Thyroid gland (tissue), 4 donors: ENCODE measurements at places on chromosomes 2 and 18.
A peak's percentile ranks its signal among the peaks of the same experiment; 100 is the strongest.

DNA sequence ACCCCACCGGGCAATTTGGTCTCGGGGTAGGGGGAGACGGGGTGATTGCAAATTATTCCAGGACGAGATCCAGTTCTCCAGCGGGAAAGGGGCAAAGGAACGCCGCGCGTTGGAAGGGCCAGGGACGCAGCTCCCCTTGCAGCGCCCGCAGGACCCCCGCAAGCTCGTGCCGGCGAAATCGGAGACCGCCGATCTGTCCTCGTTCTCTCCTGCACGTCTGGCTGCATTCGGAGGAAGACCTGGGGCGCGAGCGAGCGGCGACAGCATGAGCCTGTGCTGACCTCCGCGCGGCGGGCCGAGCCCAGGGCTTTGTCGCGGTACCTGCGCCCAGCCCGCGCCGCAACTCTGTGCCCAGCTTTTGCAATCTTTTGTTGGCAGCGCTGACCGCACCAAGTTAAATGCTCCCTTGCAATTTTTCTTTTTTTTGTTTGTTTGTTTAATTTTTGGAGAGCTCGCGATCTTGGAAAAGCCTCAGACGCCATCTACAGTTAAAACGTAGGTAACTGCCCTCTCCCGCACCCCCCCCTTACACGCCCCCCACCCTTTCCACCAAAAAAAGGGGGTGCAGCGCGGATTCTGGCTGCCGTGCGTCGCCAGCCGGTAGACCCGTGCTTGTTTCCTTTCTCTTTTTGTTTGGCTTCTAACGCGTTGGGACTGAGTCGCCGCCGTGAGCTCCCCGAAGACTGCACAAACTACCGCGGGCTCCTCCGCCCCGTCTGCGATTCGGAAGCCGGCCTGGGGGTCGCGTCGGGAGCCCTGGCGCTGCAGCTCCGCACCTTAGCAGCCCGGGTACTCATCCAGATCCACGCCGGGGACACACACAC, 667 bp downstream of the TRIB2 start:
- peak; percentile 56 for DNase-seq

- DNase-seq, result no peak
Observed at GRCh38 chr2:42829671-42830440, 37.5 kb upstream of the HAAO start.

DNA sequence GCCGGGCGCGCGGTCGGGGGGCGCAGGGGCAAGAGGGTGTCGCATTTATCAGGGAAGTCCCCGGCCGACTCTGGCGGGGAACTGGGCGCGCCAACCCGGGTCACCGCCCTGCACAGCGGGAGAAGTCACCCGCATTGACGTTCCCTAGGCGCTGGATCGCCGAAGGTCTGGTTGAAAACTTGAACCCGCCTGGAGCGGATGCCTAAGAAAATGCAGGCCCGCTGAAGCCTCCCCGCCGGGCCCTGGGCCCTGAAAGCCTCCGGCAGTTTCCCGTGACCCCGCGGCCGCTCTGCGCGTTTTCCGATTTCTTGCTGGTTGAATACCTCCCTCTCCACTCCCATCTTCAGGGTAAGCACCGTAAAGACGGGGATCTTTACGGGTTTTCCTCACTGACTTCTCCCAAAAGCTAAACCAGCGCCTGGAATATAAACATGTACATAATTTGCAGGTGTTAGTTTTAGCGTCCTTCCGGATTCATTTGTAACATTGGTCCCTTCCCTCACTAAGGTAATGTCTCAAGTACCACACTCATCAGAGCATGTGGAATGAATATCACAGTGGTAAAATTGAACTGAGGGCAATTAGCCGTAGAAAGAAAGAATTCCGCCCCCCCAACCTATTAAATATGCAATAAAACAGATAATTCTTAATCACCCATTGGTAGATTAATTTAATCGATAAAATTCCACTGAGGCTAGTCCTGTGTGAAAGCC, 675 bp upstream of the SPIRE1 start:
- DNase-seq, result peak; percentile 50

DNA sequence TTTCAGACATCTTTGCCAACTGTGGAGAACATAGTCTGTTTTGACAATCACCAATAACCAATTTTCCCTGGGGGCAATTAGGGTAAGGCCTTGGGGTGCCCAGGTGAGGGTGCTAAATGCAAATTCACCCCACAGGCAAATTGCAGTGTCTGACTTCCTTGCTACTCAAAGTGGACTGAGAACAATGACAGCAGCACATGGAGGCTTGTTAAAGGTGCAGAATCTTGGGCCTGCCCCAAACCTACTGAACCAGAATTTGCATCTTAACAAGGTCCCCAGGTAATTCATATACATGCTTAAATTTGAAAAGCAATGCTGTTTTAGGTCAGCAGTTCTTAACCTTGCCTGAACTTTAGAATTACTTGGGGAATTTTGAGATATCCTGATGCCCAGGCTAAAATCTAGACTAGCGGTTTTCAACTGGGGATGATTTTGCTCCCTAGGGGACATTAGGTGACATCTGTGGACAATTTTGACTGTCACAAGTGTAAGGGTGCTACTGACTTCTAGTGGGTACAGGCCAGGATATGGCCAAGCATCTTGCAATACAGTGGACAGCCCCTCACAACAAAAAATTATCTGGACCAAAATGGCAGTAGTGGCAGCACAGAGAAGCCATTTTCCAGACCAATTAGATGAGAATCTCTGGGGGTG, 80.2 kb upstream of the GCFC2 start:
- DNase-seq, result no peak

DNA sequence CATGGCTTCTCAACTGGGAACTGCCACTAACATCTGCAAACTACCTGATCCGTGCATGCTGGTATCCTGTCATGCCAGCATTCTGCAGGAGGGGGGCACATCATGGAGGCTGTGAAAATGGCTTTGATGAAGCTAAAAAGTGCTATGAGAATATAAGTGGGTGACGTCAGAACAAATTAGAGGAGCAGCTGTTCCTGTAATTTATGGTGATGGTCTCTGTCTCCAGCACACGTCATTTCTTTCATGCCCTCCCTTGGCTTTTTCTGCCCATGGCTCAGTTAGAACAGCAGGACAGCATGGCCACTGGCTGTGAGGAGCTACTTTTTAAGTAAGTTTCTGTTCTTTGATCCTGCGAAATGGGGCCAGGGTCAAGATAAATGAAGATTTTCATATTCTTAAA, 466.3 kb downstream of the THSD7B start:
- DNase-seq, result no peak

GRCh38 chr2:185687967-185688366, 50.6 kb upstream of the FSIP2 start:
- no peak for DNase-seq

- DNase-seq, result no peak
Observed at GRCh38 chr18:13107074-13107473, 111.5 kb upstream of the LDLRAD4 start.

GRCh38 chr2:167792126-167792525, 455.3 kb downstream of the STK39 start:
- DNase-seq, result no peak

GRCh38 chr2:186724736-186725135, 30.9 kb downstream of the FAM171B start:
- DNase-seq, result no peak

DNA sequence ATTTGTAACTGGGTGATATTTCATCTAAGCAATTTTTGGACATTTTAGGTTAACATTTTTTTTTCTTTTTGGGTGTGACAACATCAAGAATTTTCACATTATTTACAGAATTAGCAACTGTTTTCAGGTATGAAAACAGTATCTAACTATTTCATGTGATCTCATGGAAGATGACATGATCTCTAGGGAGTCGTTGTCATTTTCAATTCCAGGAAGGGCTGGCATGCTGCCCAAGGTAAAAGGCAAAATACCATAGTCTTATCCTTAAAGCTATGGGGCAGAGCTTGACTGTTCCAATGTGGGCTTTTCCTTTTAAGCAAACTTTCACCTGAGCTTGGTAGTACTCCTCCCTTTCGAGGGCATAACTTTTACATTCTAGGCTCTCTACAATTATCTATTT, 443.7 kb downstream of the DSEL start:
- DNase-seq, result no peak

DNA sequence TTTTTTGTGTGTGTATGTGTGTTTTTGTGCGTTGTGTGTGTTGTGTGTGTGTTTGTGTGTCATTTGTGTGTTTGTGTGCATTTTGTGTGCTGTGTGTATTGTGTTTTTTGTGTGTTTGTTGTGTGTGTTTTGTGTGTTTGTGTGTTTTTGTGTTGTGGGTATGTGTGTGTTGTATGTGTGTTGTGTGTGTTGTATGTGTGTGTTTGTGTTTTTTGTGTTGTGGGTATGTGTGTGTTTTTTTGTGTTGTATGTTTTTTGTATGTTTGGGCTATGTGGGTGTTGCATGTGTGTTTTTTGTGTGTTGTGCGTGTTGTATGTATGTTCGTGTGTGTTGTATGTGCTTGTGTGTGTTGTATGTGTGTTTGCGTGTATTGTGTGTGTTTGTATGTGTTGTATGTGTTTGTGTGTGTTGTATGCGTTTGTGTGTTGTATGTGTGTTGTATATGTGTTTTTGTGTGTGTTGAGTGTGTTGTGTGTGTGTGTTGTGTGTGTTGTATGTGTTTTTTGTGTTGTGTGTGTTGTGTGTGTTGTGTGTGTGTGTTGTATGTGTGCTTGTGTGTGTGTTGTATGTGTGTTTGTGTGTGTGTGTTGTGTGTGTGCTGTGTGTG, 275.3 kb downstream of the HRH4 start:
- DNase-seq, result no peak

- DNase-seq, result no peak
Observed at GRCh38 chr2:72096181-72096580, 51.5 kb downstream of the CYP26B1 start.

- peak; percentile 24 for DNase-seq
Observed at GRCh38 chr2:26455037-26455669, 22.8 kb downstream of the OTOF start.

DNA sequence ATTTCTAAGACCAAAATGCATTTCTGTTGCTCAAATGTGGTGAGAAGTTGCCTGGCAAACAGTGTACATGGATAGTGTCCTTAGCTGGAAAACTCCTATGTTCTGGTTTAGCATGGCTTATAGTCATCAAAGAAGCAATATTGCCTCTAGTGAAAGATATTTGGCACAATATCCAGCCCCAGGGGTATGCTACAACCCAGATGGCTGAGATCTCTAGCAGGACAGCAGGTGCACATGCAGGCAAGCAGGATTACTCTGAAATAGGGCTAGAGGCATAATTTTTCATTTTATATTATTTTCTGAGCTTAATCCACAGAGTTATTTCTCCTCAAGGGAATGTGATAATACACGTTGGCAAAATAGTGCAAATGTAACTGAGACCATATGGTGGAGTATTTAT, 34.0 kb downstream of the CCDC195 start:
- no peak for DNase-seq

DNA sequence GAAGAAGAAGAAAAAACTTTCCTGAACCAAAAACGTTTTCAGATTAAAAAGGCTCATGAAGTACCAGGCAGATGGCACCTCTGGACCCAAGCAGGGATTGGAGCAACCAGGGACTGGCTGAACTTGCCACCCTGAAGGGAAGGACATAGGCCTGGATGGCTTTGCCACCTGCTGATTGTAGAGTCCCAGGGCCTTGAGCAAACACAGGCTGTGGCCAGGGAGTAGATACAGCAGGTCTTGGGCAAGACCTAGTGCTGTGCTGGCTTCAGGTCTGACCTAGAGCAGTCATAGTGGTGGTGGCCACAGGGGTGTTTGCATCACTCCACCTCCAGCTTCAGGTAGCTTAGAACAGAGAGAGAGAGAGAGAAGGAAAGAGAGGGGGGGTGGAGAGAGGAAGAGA, 231.5 kb upstream of the FBXO11 start:
- no peak for DNase-seq
